ENCODE measurements at places on chromosomes 3 and 15.

DNA sequence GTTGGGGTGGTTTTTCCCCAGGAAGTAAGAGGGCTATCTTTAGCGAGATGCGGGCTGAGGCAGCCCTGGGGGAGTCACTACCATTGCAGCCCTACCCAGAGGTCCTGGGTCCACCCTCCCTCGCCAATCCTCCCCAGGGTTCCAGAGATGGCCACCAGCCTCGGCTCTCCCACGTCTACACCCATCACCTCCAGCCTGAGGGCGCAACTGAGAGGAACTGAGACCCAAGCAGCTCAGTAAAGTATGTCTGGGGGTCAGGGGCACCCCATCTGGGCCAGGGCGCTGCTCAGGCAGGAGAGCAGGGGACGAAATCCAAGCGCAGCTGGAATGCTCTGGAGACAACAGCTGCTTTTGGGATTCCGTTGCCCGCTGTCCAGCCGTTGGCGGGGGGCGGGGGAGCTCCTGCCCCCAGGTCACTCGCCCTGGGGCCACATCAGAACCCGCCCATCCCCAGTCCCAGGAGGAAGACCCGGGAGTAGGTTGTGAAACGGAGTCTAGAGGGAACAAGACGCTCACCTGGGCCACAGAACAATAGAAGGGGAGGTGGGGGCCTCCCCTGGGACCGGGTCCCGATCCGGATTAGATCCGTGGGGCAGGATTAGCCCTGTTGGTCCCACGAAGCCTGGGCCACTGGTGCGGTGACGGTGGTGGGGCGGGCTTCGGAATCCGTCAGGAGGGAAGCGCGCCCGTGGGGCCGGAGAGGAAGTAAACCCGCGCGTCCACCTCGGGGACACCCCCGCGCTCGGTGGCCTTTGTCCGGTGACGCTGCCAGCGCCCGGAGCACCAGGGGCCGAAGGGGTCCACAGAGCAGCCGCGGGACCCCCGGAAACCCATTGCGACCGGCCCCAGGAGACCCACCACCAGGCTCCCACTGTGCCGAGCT, 1.4 kb upstream of the NDUFAF3 start:
- peak; percentile 66 for DNase-seq

DNA sequence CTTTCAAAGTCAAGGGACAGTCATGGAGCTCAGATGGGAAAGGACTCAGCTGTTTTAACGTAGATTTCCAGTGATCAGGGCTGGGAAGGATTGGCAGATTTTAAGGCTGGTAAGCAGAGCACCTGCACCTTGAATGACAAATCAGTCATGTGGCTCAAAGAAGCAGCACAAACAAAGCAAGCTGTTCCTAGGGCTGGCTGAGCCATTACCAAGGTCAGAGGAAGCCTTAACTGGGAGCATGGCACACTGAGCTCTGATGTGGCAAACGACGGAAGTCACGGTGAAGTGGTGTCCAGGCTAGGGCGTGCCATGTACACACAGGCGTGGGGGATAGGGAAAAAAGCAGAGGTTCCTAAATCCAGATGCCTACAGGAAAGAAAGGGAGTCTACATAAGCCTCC, 84.6 kb upstream of the PFN2 start:
- DNase-seq, result no peak

DNA sequence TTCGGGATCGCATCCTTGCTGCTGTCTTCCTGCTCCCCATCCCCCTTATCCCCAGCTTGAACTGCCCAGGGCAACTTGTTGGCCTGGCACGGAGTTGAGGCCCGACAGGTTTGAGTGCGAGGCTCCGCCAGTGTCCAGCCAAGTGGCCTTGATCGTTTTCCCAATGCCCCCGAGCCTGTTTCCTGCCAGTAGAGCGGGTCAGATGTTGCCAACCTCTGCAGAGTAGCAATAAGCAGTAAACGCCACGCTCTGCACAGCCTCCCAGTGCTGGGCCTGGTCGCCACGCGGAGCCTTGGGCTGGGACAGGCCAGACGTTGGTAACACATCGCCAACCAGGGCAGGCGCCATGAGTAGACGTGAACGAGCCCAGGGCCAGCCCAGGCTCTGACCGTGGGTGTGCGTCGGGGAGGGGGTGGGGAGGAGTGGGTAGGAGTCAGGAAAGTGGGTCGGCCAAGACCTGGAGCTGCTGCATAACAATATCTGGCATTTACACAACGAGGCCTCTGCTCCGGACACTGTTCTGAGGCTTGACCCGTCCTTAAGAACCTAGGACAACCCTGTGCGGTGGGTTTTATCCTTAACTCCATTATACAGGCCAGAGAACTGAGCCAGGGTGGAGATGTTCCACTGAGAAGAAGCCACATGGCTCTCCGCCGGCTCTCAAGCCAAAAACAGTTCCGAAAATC, 444 bp upstream of the ABHD14A start:
- no peak for DNase-seq

GRCh38 chr3:86744051-86744450, 246.9 kb downstream of the VGLL3 start:
- no peak for DNase-seq

GRCh38 chr3:139455855-139456254, 20.5 kb downstream of the RBP2 start:
- peak; percentile 70 for DNase-seq

DNA sequence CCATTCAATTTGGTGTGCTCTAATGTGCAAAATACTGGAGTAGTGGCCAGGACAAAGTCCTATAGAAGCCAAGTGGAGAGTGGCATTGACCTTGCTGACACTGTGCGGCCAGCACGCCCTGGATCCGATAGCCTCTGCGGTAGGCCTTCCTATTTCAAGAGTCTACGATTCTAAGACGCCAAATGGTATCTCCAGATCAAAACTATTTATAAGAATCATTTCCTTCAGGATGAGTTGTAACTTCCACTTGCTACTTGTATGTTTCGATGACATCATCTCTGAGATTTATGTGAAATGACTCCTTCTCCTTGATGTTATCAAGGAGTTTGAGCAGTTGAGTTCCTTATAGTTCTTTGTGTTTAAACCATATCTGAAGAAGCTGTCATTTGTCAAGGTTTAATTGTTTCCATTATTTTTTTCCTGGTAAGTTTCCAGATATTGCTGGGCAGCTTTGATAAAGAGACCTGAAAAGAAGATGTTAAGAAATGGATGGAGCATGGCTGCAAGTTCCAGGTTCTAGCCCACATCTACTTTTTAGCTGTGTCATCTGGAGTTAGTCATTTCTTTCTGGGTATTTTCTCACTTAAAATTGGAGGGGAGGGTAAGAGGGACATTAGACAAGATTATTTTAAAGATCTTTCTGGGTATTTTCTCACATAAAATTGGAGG, 71.8 kb downstream of the TMEM44 start:
- DNase-seq, result no peak

- no peak for DNase-seq
Measured at GRCh38 chr3:2635511-2635910, 474.7 kb downstream of the IL5RA start.

- DNase-seq, result peak; percentile 65
Measured at GRCh38 chr3:140521751-140522445, 156.0 kb upstream of the TRIM42 start.

- DNase-seq, result no peak
Measured at GRCh38 chr15:44918136-44918535, 38.4 kb upstream of the TERB2 start.

DNA sequence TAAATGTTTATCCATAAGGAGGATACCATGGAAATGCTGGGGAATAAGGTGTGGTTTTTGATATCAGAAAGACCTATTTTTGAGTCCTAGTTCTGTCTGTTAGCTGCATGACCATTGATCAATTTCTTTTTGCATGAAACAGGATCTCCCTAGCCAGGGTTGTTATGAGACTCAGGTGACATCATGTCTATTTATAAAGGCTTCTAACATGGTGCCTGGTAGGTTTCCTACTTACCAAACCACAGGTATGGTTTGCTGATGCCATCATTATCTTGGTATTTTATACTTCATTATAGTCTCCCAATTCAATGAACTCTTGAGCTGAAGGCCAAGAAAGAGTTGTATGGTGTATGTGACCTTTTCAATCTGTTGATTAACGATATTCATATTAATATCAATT, 144.0 kb downstream of the CLSTN2 start:
- DNase-seq, result no peak

- no peak for DNase-seq
Measured at GRCh38 chr3:149186219-149186618, 35.4 kb downstream of the CP start.

DNA sequence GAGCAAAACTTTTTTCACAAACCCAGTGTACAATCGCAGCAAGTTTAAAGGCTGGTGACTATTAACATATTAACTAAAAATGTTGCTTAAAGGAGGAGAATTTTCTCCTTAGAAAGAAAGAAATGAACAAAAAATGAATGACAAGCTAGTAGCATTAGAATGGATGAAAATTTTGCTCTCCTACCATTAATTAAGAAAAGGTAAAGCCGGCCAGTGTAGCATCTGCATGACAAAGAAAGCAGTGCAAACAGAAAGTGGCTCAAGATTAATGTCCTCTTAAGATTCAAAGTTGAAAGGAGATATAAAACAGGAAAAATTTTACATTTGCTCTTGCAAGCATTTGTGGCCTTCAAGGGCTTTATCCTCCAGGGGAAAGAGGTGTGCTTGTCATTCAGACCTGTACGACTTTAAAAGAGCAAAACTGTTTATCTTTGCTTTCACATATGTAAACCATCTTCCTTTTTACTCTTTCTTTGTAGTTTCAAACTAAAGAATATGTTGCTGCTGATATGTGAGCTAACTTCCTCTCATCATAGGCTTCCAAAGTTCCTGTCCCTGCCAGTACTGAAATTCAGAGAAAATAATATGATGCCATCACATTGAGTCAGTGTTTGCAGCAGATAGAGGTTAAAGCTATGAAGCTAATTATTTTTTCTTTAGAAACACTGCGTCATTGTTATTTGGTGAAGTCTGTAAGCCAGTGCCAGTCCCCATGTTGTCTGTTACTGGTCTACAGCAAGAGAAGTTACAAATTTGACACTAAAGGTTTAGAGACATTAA, 439.1 kb upstream of the GRM7 start:
- no peak for DNase-seq

DNA sequence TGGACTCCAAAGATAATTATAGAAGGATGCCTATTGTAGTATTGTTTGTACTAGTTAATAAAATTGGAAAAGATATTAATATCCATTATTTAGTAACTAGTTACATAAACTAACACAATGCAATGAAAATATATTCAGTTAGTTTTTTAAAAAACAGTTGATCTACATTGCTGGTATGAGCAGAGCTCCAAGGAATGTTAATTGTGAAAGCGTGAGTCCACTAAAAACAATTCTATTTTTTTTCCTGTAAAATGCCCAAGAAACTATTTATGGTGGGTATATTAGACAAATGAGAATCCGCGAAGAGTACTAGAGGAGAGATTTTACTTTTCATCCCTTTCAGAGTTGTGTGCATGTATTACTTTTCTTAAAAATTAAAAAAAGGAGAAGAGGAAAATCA, 104.3 kb downstream of the MCTP2 start:
- DNase-seq, result no peak

- no peak for DNase-seq
Measured at GRCh38 chr3:54514416-54514815, 392.1 kb downstream of the CACNA2D3 start.

GRCh38 chr3:52791366-52791765, 3.2 kb upstream of the ITIH3 start:
- DNase-seq, result no peak

DNA sequence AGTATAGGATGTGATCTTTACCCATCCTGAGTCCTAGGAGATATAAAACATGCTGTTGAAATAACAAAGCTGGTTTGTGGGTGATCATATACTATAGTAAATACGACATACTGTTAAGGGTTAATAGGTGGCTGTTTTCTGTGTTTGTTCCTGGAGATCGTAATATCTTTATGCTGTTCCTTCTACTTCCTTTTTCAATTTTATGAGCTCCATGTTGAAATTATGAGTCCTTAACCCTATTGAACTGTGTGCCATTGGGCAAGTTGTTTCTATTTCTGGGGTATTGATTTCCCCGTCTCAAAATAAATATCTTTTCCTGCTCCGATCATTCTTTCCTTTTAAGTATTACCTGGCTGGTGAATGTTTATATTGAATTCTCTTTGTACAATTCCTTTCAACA, 115.1 kb downstream of the LPP start:
- DNase-seq, result no peak

- no peak for DNase-seq
Measured at GRCh38 chr3:52200981-52201679, 3.2 kb downstream of the ALAS1 start.

GRCh38 chr15:40096094-40096891, 12.4 kb downstream of the BMF start:
- no peak for DNase-seq

DNA sequence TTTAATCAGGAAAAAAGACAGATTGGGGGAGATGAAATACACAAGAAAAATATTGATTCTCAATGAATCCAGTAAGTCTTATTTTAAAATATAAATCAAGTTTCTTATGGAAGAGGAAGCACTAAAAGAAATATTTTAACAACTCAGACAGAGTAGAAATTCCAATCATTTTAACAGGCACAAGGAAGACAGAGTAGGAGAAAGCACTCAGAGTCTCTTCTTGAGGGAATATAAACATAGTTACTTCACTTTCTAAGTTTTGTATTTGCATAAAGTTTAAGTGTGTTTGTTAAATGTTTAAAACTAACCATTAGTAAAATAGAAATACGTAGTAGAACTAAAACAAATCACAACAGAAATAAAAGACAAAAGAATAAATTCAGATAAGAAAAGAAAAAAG, 24.5 kb upstream of the RTP4 start:
- DNase-seq, result no peak

DNA sequence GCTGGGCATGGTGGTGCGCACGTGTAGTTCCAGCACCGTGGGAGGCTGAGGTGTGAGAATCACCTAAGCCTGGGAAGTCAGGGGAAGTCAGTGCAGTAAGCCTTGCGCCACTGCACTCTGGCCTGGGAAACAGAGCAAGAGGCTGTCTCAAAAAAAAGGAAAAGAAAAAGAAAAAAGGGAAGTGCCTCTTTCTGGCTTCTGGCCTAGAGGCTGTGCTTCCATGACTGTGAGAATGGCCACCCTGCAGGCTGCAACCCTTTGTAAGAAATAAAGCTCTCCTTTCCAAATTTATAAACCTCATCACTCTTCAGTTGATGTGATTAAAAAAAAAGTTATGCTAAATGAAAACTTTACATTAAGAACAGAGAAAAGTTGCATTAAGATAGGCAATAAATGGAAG, 774.3 kb downstream of the TUSC7 start:
- DNase-seq, result no peak

- no peak for DNase-seq
Measured at GRCh38 chr3:52857864-52858263, 23.0 kb upstream of the MUSTN1 start.

Measured in GM23338 (cell line).